Activated CD8-positive, alpha-beta memory T cell treated with anti-CD3 and anti-CD28 coated beads for 4 hours (primary cell): ENCODE measurements at places on chromosomes 6 and 20.

GRCh38 chr6:3473773-3474172 lies 16.9 kb upstream of the SLC22A23 start:
- DNase-seq = no peak

DNA sequence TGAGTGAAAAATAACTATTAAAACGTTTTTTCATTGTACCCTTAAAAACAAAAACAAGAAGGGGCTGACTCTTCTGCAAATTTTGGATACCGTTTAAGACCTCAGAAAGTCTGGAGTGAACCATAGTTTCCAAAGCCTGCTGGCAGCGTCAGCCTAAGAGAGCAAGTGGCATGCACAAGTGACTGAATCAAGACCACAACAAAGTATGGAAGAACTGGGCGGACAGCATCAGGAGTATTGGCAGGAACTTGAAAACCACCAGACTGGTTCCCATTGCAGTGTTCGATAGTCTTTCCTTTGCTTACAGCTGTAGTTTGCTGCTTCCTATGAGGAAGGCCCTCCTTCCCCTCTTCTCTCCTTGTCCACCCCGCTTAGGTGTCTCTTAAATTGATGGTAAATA lies 33.7 kb upstream of the MYLIP start:
- DNase-seq = no peak

DNA sequence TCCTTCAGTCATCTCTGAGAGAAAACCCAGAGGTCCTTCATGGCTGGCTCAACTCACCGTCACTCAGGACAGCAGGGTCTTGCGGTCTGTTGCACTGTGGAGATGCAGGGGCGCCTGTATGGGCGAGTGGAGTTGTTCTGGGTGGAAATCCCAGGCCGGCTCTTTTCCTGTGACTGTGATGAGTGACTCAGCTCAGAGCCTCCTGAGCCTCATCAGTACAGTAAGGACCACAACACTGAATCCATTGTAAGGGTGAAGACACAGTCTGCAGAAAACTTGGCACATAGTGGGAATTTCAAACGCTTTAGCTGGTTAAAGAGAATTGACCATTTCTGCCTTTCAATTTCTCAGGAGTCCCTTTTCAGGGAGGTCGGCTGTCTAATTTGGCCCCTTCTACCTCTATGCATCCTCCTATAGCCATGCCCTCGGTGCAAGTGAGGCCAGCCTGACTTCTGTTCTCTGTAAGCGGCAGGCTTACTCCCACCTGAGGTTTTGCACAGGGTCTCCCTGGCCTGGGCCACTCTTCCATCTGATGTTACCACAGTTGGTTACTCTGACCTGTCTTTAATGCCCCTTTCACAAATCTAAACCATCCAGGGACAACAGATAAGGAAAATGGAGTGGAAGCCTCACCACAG lies 35.5 kb upstream of the TBXT start:
- DNase-seq = no peak

- no peak for DNase-seq
Measured at GRCh38 chr20:40773376-40773775, 84.3 kb upstream of the MAFB start.

GRCh38 chr6:150841189-150841588 lies 24.3 kb upstream of the MTHFD1L start:
- DNase-seq = no peak

DNA sequence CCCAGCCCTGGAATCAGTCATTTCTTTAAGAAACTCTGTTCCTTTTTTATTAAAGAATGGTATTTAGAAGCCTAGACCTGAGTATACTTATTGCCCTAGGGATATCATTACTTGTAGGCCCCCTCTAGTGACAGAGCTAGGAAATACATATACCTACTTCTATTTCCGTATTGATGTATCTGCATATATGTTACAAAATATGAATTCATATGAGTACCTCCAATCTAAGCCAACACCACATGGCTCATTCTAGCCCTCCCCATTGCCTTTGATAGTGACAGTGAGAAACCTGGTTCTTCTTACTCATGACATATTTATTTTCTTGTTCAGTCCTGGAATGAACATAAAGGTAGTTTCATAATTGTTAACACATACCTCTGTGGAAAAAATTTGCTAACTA lies 137.2 kb downstream of the FARS2 start:
- DNase-seq = no peak

GRCh38 chr6:169044381-169045230 lies 209.0 kb downstream of the THBS2 start:
- no peak for DNase-seq

DNA sequence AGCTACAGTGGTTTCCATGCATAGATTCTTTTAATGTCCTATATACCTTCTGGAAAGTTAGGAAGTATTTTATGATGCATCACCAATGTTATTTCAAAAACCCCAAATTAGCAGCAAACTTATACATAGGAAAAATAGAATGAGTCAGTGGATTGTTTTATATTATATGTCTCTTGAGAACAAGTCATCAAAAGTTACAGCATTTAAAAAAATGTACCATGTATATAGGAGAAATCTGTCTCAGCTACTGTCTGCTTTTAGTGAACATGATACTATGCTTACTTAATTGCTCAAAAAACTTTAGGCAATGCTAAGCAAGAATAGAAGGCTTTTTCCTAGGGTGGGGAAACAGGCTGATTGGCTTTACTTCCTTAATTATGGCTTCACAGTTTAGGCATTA lies 365.3 kb downstream of the SAMD5 start:
- no peak for DNase-seq

DNA sequence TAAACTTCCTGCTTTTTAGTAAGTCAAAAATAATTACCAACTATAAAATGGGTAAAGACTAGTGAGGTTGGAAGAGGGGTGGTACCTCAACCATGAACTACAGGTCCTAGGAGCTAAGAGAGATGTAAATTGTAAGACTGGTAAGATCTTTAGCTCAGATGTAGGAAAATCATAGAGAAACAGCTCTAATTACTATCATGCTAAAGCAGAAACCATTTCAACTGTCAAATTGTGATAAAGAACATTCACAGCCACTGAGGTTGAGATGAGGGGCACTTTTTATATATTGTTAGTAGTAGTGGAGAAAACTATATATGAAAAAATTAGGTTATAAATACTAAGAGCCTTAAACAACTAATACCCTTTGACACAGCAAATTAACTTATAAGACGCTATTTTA lies 20.0 kb downstream of the CDK19 start:
- DNase-seq = no peak

- no peak for DNase-seq
Measured at GRCh38 chr6:84685983-84686584, 78.3 kb downstream of the TBX18 start.

DNA sequence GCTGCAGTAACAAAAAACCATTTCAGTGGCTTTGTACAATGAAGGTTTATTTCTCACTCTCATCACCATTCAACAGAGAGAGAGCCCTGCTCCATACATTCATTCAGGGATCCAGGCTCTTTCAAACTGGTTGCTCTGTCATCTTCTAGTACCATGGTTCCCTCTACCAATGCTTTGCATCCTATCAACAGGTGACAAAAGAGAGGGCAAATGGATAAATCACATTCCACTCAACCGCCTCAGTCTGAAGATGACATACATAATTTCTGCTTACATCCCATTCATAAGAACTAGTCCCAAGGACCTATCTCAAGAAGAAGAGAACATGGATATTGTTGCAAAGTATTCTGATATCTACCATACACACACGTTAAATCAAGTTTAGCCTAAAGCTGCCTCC lies 51.6 kb downstream of the IYD start:
- no peak for DNase-seq

- DNase-seq = no peak
Measured at GRCh38 chr6:137542713-137543112, 48.5 kb upstream of the OLIG3 start.

DNA sequence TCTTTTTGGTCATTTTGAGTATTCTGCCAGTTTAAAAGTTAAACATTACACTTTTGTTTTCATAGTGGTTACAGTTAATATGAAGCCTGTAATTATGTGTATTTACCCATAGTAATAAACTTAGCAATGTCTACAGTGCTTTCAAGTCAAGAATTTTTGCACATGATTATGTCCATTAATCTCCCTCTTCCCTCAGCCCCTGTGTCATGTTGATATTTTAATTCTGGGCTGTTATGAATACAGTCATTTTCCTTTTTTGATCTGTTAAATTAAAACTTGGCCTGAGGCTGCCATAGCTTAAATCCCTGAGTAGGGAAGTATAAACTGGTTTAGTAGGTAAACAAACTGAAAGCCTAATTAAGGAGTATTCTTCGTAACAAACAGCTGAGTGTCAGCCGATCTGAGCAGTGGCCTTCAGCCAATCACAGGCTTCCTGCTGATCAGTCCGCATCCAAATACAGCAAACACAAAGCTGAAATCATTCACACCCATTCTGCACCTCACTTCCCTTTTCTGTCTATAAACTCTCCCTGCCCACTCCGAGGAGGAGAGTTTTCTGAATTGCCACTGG lies 9.5 kb upstream of the SFT2D1 start:
- DNase-seq = no peak

- no peak for DNase-seq
Measured at GRCh38 chr6:26030716-26031115, 56.5 kb upstream of the HFE start.

GRCh38 chr6:36504181-36504580 lies 43.1 kb downstream of the STK38 start:
- no peak for DNase-seq

DNA sequence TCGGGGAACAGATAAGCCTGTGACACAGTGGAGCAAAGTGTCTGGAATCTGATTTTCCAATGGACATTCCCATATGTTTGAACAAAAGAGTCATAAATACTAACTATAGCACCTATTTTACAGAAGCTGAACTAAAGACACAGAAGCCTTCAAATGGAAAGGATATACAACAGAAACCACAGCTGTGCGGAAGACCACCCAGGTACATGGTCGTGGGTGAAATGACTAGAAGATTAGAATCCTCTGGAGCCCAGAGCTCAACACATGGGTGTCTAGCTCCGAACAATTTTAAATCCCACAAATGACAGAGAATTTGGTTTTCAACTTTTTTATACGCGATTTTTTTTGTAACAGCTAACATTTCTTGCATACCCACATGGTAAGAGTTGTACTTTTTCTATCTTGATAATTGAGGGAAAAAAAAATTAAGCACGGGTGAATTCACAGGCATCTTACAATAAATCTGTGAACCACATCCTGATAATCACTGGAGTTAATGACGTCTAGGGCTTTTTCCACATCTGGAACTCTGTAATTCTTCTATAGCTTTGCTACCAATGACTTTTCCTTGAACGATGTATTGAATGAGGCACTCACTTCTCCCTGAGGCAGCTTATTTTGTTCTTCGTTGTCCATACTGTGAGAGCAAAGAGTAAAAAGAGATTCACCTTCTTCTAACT lies 271.1 kb upstream of the AGPAT4 start:
- DNase-seq = no peak

- no peak for DNase-seq
Measured at GRCh38 chr6:145051661-145052060, 683.7 kb downstream of the EPM2A start.

- no peak for DNase-seq
Measured at GRCh38 chr20:31712112-31712553, 10.5 kb downstream of the BCL2L1 start.

- DNase-seq = no peak
Measured at GRCh38 chr6:104460738-104461483, 398.8 kb downstream of the HACE1 start.

DNA sequence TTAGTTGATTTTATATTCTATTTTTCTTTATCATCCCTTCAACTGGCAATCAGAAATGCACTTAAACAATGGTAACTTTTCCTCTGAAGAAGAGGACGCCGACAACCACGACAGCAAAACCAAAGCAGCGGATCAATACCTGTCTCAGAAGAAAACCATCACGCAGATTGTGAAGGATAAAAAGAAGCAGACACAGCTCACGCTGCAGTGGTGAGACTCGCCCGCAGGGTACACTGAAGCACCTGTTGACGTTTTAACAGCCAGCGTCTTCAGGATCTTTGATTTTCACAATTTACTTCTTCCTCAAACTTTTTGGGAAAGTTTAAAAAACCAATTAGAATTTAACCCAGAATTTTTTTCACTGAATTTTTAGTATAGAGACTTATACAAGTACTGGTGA lies 701 bp downstream of the RFX6 start:
- no peak for DNase-seq

- no peak for DNase-seq
Measured at GRCh38 chr20:14478126-14478525, 140.7 kb upstream of the FLRT3 start.

DNA sequence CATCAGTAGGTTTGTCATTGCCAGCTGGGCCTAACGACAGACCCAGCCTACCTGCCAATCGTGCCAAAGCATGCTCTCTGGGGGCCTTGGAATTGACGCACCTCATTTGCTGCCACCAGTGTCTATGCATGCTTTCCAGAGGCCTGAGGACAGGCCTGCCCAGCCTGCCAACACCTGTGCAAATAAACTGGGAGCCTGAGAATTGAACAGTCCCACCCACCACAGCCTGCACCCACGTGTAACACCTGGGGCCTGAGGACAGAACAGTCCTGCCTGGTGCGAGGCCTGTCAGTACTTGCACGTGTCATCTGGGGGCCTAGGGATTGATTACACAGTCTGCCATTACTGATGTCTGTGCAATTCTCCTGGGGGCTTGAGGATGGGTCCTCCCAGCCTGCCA lies 6.2 kb upstream of the RNF217 start:
- DNase-seq = no peak

DNA sequence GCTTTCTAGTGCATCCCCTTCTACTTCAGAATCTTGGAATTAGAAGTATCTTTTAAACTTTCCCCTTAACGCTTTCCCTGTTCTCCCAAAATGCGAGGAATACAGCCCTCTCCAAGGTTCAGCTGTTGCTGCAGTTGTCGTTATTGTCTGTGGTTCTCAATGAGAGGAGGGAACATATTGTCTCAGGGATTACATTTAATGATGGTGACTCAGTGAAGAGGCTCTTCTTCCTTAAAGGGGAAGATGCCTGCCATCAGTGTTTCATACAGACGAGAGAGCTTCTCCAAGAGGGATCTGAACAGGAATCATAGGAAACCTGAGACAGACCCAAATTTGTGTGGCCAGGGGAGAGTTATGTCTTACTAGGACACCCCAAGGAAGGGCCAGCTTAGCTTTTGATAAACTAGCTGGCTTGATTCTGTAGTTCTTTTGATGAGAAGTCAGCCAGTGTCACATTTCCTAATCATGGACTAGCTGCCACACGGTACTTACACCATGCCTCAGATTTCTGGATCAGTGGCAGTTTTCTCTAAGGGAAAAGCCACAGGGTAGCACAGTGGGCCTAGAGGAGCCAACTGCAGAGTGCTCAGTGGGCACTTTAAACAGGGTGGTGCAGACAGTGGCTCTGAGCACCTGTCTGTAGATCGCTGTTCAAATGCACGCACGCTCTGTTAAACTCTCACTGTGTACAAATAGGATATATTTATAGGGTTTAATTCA lies 59.7 kb upstream of the TMEM181 start:
- DNase-seq = no peak

- no peak for DNase-seq
Measured at GRCh38 chr20:38336726-38337125, 9.6 kb upstream of the LBP start.

GRCh38 chr6:82687855-82688254 lies 324.2 kb downstream of the TPBG start:
- no peak for DNase-seq

GRCh38 chr20:5787796-5788165 lies 37.6 kb downstream of the SHLD1 start:
- no peak for DNase-seq

GRCh38 chr6:79307321-79308036 lies 73.0 kb upstream of the HMGN3 start:
- no peak for DNase-seq
